ENCODE measurements at places on chromosomes 2 and 18.

GRCh38 chr2:19592197-19592596 lies 233.8 kb upstream of the OSR1 start:
- DNase-seq = no peak

- no peak for DNase-seq
Measured at GRCh38 chr2:101114815-101115214, 36.4 kb downstream of the TBC1D8 start.

- DNase-seq = no peak
Measured at GRCh38 chr2:240686460-240686859, 3.8 kb upstream of the AQP12B start.

DNA sequence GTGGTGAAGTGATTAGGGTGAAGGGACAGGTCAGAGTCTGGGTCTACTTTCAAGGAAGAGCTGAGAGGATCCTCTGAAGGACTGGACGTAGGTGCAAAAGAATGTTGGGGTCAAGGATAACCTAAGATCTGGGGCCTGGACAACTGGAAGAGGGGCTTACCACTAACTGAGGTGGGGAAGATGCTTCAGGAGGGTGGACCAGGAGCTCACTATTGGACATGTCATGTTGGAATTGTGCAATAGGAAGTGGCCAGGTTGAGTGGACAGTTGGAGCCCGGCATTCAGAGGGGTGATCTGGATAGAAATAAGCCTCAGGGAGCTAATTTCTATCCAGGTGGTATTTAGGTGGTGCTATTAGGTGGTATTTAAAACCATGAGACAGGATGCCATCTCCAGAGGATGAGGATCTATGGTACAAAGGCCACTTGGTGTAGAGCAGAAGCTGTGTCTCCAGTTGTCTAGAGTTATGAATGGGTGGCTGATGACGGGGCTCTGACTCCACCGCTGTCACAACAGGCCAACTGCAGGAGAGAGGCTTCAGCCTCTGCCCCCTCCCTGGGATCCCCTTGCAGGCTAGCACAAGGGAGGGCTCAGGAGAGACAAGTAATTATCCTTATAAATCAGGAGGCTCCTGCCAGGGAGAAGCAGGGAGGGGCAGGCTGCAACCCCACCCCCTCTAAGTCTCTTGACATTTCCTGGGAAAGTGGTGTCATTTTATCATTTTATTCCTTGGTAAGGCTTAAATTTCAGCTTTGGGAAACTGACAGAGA lies 158.0 kb downstream of the SMAD7 start:
- DNase-seq = no peak

GRCh38 chr2:52594026-52594425 lies 1173.6 kb upstream of the CHAC2 start:
- DNase-seq = no peak

DNA sequence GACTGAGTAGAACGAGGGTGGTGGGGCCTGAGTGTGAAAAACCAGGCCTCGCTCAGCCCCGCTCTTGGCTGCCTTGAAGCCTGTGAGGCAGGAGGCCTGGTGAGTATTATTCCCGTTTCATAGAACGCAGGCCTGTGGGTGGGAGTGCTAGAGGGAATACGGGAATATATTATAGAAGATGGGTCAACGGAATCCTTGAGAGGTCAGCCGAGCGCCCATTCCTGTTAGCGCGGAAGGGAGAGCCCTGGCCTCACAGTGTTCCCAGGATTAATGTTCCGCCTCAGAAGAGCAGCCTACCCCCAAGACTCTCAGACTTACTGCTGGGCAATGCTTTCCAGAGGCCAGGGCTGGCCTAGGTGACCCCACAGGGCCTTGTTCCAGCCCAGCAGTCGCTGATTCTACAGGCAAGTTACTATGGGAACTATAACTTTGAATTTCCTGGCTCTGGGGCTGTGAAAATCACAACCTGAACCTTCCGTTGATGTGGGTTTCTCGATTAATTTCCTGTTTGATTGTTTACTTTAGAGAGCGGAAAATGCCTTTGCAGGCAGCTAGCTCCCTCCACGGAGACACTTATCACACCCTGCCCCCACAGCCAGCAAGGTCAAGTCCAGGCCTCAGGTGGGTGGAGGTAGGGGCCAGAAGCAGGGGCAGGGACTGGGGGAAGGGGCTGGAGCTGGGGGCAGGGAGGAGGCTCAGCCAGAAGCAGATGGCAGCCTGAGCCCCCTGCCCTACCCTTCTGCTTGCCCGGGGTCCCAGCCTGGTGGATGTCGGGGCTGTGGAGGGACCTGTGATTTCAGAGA lies 108.3 kb downstream of the SMAD7 start:
- peak; percentile 41 for DNase-seq

- DNase-seq = no peak
Measured at GRCh38 chr18:38257661-38258060, 692.1 kb upstream of the CELF4 start.

DNA sequence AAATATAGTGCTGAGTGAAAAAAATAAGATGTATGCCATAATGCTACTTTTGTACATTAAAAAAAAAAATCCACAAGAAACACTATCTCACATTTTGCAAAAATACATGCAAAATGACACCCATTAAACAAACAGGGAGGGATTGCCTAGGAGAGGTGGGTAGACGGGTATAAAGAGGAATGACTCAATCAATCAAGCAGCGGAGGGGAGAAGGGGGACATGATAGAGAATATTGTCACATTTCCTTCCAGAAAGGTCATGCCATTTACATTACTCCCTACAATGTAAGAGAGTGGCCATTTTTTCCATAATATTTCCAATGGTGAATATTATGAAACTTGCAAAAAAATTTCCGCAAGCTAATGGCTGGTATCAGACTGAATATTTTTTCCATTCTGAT lies 542.3 kb upstream of the TNP1 start:
- no peak for DNase-seq

- no peak for DNase-seq
Measured at GRCh38 chr2:27807476-27807875, 36.0 kb downstream of the MRPL33 start.

GRCh38 chr2:28624436-28624792 lies 127.2 kb upstream of the PPP1CB start:
- no peak for DNase-seq

DNA sequence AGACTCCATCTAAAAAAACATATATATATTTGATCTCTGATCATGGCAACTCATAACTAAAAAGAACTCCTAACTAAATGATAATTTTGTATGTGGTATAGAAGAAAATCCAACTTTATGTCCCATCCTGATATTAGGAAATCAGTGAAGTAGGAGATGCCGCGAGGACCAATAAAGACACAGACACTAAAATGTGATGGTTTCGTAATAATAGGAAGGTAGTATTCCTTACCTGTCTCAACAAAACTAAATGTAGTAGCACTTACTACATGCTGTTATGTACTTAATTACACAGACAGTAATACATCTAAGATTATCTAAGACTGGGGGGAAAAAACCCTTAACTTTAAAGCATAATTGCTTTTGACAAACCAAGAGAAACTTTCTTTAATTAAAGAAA lies 63.5 kb downstream of the TRIP12 start:
- no peak for DNase-seq

DNA sequence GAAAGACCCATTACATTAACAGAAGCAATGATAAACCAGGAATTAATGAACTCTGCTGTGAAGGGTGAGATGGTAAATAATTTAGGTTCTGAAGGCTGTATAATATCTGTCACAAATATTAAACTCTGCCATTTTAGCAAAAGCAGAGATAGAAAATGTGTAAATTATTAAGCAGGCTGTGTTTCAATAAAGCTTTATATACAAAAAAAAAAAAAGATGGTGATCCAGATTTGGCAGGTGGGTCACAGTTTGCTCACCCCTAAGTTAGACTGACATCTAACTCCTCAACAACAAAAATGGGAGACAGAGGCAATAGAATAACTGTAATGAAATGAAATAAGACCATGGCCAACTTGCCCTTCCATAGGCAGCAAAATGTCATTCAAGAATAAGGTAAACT lies 157.3 kb upstream of the FANCL start:
- no peak for DNase-seq

GRCh38 chr18:75500545-75500944 lies 73.0 kb upstream of the SMIM21 start:
- no peak for DNase-seq

- no peak for DNase-seq
Measured at GRCh38 chr2:222499226-222499625, 74.9 kb downstream of the SGPP2 start.

DNA sequence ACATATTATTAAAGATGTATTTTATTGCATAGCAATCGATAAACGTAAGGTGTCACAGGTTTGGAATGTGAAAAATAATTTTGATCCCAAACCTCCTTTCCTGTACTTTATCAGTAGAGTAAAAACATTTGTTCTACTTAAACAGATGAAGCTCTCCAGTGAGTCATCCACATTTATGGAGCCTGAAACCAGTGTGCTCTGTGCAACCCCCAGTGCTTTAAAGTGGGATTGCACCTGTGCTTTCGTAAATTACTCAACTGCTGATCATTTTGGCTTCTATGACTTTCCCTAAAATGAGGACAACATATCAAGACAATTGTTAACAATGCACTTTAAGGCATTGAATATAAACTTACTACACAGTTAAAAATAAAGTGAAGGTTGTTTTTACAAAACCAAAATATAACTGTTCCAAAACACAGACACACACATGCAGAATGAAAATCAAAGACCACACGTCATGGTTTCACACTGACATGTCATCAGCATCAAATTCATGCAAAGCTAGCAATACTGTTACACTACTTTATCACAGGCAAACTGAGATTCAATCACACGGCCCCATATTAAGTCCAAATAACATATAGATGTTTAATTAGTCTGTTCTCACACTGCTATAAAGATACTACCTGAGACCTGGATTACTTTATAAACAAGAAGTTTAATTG lies 9.7 kb downstream of the TMEM18 start:
- DNase-seq = no peak

- no peak for DNase-seq
Measured at GRCh38 chr2:185456517-185456916, 282.1 kb upstream of the FSIP2 start.

DNA sequence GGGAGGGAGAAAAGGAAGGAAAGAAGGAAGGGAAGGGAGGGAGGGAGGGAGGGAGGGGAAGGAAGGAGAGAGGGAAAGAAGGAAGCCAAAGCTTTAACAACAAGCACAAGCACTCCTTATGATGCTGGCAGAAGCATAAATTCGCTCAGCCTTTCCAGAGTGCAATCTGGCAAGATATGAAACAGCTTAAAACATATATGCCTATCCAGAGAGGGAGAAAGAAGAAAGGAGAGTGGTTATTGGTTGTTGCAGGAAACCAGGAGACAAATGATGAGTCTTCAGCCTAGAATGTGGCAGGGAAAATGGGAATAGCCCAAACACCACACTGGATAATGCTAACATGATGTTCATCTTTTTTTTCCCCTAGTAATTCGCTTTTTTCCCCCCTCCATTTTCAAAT lies 64.0 kb downstream of the STPG4 start:
- DNase-seq = no peak

DNA sequence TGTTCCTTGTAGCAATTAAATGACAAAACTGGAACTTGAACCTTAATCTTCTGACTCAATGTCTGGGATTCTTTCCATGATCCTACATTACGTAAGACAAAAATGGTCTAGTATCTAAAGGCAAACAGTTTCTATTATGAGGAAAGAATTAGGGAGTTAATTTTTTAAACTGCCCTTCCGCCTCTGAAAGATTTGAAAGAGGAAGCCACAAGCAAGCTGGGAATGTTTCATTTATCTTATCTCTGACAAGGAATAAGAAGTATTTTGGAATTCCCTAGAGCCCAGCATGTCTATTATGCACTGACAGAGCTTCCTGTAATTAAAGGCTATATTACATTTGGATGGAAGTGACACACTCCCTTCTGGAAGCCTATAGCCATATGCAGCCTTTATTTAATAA lies 558.8 kb upstream of the CDH2 start:
- no peak for DNase-seq

- no peak for DNase-seq
Measured at GRCh38 chr18:60092073-60092472, 192.3 kb downstream of the PMAIP1 start.

- no peak for DNase-seq
Measured at GRCh38 chr18:48351216-48352050, 57.8 kb downstream of the ZBTB7C start.

- no peak for DNase-seq
Measured at GRCh38 chr2:191976436-191976835, 129.5 kb upstream of the CAVIN2 start.

- DNase-seq = no peak
Measured at GRCh38 chr2:190657474-190658255, 8.8 kb downstream of the NAB1 start.

GRCh38 chr2:143730953-143731260 lies 601.7 kb downstream of the ARHGAP15 start:
- no peak for DNase-seq

DNA sequence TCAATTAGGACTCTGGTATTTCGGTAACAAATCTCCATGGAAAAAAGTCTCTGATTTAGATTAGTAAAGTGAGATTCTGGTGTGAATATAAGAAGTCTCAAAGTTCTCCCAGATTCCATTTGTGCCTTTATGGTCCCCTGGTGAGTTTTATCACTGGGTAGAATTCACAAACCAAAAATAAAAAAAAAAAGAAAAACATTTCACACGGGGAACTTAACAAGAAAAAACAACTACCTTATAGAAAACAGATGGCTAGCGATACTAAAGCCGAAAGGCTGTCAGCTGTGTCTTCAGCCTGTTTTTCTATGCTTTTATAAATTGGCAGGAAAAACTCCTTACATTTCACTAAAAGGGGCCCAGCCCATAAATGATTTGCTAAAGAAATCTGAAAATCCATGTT lies 50.6 kb downstream of the COL5A2 start:
- DNase-seq = no peak

DNA sequence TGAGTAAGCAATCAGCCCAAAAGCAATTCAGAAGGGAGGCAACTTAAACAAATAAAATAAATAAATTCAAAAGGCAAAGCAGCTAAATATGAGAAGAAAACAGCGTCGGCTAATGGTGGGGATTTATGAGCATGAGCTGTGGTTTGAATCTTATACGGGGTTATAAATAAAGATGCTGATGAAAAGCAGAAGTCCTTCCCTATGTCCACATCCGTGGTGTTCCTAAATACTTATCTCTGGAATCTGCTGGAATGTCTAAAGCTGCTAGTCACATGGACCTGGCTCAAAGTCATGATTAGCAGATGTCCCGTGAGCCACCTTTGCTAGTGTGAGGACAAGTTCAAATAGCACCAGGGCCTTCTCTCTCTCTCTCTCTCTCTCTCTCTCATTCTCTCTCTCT lies 33.8 kb downstream of the SMIM21 start:
- DNase-seq = no peak

- no peak for DNase-seq
Measured at GRCh38 chr2:236105955-236106607, 62.1 kb downstream of the GBX2 start.

GRCh38 chr2:9100080-9100876 lies 96.8 kb upstream of the MBOAT2 start:
- DNase-seq = no peak

DNA sequence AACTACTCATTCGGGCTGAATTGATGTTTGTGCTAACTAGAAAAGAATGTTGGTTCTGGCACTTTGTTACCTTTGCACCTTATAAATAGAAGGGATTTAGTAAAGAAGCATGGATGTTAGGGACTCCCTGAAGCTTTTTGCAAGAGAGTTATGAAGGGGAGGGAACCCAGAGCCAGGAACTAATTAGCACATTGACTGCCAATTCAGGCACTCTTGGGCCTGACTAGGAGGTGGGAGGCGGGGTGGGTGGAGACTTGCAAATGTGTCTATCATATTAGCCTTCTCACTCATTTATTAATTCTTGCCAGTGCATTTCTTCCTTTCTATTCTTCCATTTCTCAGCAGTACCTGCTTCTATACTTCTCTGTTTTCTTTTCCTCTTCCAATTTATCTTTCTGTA lies 1022.4 kb downstream of the TMEM182 start:
- no peak for DNase-seq

All from T-helper 1 cell (primary cell).